Stimulated activated CD8-positive, alpha-beta memory T cell treated with anti-CD3 and anti-CD28 coated beads, Interleukin-2, amount 100 ng/mL, for 1 hour (primary cell): ENCODE measurements at places on chromosomes 1 and 21.

DNA sequence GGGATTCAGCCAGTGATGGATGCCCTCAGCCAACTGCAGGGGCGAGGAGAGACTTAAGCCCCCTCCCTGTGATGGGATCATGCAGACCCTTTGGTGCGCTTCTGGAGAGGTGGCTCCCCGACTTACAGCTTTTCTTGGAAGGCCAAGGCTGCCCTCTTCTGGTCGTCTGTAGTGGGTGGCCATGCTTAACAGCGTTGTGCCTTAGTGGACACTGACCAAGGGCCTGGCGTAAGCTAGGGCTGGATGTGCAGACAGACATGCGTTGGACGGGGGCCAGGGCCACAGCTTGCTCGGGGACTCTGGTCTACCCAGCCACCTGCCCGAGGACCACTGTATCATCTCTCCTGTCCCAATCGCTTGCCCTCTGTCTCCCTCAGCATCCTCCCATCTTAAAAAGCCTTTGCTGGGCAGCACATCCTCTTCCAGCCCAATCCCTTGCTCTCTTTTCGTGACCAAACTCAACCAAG, 5.5 kb downstream of the AZIN2 start:
- DNase-seq, result no peak

GRCh38 chr1:31000301-31000700, 65.2 kb downstream of the PUM1 start:
- DNase-seq, result no peak

- no peak for DNase-seq
Measured at GRCh38 chr1:212256369-212256768, 28.8 kb upstream of the PPP2R5A start.

GRCh38 chr1:74733604-74734484, 892 bp downstream of the TYW3 start:
- DNase-seq, result no peak

GRCh38 chr1:228862542-228863505, 127.5 kb downstream of the RHOU start:
- DNase-seq, result no peak

DNA sequence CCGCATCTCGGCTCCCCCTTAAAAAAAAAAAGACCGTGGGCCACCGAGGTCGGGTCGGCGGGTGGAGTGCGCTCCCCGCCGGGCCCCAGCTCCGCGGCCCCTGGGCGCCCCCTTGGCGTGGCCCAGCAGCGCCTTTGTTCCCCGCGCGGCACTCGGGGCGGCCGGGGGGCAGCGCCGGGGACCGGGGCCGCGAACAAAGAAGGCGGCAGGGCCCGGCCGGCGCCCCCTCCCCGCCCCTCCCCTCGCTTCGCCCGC, 571 bp downstream of the MARCKSL1 start:
- DNase-seq, result no peak

GRCh38 chr1:106802181-106802580, 254.3 kb upstream of the PRMT6 start:
- no peak for DNase-seq

- no peak for DNase-seq
Measured at GRCh38 chr1:161943737-161944136, 79.9 kb downstream of the OLFML2B start.

- no peak for DNase-seq
Measured at GRCh38 chr1:211420389-211420788, 71.6 kb downstream of the RD3 start.
